ENCODE measurements at places on chromosomes 7 and 10. TPM values are rescaled to one million over a fixed set of nuclear protein-coding genes. Genes with fewer than 3 reads are reported as not detected.

Gene PFKP
- total RNA-seq = 435 TPM

Gene OR2A1
- total RNA-seq = 0.07 TPM

Gene KIAA1217
- total RNA-seq = 2.7 TPM

Gene GPAM
- total RNA-seq = 12.9 TPM

Gene SPDYE8
- total RNA-seq = not detected

Gene MTPN
- total RNA-seq = 210 TPM

Gene C7orf33
- not detected for total RNA-seq

Gene DYDC2
- not detected for total RNA-seq

Gene PRSS37
- total RNA-seq = not detected

Gene SEPHS1
- total RNA-seq = 26.0 TPM

Gene IL6
- total RNA-seq = 62.2 TPM

Gene UTF1
- total RNA-seq = not detected

Gene CNNM1
- 0.17 TPM for total RNA-seq

Gene GPR158
- total RNA-seq = 0.33 TPM

Gene ACTL6B
- not detected for total RNA-seq

Gene COL13A1
- 38.9 TPM for total RNA-seq

Gene GIMAP6
- 0.46 TPM for total RNA-seq

Gene CALML5
- total RNA-seq = not detected

Gene GDI2
- 343 TPM for total RNA-seq

Gene PALS2
- total RNA-seq = 22.5 TPM

Gene LIPK
- not detected for total RNA-seq

Gene ZNF138
- 2.3 TPM for total RNA-seq

Gene GRM3
- not detected for total RNA-seq

Gene GPNMB
- 214 TPM for total RNA-seq

Gene IKZF5
- 3.8 TPM for total RNA-seq

Gene CYP2C19
- total RNA-seq = not detected

Gene C7orf57
- not detected for total RNA-seq

Gene DGKI
- total RNA-seq = 12.7 TPM

Gene WDR91
- 8.7 TPM for total RNA-seq

Gene SDK1
- total RNA-seq = 0.78 TPM

Gene PLEKHS1
- not detected for total RNA-seq

Gene TSPAN33
- total RNA-seq = 0.53 TPM

Gene TMEM213
- not detected for total RNA-seq

Gene COPS6
- 69.7 TPM for total RNA-seq

Gene ADAM8
- 2.7 TPM for total RNA-seq

Gene LGI1
- total RNA-seq = 0.13 TPM

Gene NUTM2B
- 0.39 TPM for total RNA-seq

Gene TIAL1
- total RNA-seq = 42.2 TPM

Gene VPS26A
- total RNA-seq = 38.2 TPM

Gene ANKRD30A
- total RNA-seq = not detected

Gene PGAM2
- total RNA-seq = 3.3 TPM

Gene C10orf53
- total RNA-seq = not detected

Gene TWIST1
- 30.5 TPM for total RNA-seq

Gene PTF1A
- not detected for total RNA-seq

Gene OGA
- 86.7 TPM for total RNA-seq

Gene CRYGN
- not detected for total RNA-seq

Gene MCM7
- 31.6 TPM for total RNA-seq

Gene MSMB
- total RNA-seq = not detected

Gene SDHAF3
- 4.3 TPM for total RNA-seq

Gene CFAP43
- total RNA-seq = 0.52 TPM

Gene SGCE
- total RNA-seq = 116 TPM

Gene CCDC172
- total RNA-seq = not detected

Gene HEPACAM2
- total RNA-seq = not detected
